ENCODE measurements at places on chromosomes 12 and 14.

- DNase-seq = no peak
Measured at GRCh38 chr12:52191841-52192791, at the start of gene KRT80. KRT80 (minus strand) TSS chr12:52192014; CDS start chr12:52191902, 112 bp downstream.

GRCh38 chr12:1799051-1799881 lies 21.1 kb upstream of the LRTM2 start:
- DNase-seq = no peak

- no peak for DNase-seq
Measured at GRCh38 chr14:68113343-68113930, 293.9 kb downstream of the RAD51B start.

DNA sequence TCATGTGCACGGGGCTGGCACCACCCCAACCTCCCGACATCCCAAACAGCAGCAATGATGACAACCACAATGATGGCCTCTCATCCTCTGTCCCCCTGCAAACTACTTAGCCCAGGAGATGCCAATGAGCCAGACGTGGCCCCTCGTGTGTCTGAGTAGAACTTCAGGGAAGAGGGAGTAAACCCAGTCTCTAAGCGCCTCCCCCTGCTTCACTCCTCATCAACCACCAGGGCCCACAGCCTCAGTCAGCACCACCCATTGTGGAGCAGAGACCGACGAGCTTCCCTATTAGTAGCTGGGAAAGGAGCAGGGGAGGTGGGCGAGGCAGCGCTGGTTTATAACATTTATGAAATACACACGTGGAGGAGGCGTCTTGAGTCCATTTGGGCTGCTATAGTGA lies 182.7 kb upstream of the SFSWAP start:
- DNase-seq = no peak

DNA sequence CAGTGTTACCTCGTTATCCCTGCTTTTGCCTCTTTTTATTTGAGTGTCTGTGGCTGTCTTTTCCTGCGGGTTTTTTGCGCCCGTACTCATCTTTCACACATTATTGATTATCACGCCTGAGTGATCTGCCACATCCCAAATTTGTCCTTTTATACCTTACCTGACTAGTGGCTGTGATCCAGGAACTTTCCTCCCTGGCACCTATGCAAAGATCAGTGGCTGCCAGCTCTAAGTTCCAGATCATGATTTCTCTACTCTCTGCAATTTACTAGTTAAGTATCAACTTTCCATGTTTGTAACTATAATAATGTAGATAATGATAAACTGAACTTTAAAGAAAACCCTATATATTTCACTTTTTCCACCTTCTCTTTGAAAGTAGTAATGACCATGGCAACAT lies 36.9 kb downstream of the PLEKHA5 start:
- no peak for DNase-seq

GRCh38 chr12:52805000-52805399 lies 8.9 kb downstream of the KRT4 start:
- no peak for DNase-seq

- DNase-seq = no peak
Measured at GRCh38 chr14:72731252-72732020, 162.5 kb downstream of the DPF3 start.

DNA sequence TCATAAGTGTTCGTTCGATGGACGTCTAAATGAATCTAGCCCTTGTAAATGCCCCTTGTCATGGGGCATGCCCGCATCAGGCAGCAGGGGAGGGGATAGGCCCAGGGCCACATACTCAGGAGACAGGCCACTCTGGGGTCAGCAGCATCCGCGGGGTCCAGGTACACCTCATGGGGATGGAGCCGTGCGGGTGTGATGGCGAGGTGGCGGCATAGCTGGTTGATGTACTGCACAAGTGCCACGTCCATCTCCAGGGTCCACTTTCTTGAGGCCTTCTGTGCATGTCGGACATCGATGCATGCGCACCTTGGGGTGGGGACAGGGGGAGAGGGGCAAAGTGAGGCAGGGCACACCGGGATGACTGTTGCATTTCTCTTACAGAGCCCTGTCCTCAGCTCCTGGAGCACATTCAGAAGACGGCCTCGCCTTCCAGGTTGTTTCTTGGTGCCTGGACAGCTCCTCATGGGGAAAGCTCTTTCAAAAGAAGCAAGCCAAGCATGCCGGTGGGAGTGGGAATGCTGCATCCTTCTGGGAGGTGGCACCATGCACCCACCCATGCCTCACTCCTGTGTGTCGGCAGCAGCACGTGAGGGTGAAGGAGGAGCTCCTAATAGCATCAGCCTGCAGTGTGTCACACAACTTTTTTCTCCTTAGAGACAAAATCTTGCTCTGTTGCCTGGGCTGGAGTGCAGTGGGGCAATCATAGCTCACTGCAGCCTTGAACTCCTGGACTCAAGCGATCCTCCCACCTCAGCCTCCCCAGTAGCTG lies 47.4 kb downstream of the TRAFD1 start:
- DNase-seq = no peak

- no peak for DNase-seq
Measured at GRCh38 chr14:104421892-104422828, 157.4 kb upstream of the C14orf180 start.

- no peak for DNase-seq
Measured at GRCh38 chr14:34912182-34912581, 37.0 kb upstream of the BAZ1A start.

DNA sequence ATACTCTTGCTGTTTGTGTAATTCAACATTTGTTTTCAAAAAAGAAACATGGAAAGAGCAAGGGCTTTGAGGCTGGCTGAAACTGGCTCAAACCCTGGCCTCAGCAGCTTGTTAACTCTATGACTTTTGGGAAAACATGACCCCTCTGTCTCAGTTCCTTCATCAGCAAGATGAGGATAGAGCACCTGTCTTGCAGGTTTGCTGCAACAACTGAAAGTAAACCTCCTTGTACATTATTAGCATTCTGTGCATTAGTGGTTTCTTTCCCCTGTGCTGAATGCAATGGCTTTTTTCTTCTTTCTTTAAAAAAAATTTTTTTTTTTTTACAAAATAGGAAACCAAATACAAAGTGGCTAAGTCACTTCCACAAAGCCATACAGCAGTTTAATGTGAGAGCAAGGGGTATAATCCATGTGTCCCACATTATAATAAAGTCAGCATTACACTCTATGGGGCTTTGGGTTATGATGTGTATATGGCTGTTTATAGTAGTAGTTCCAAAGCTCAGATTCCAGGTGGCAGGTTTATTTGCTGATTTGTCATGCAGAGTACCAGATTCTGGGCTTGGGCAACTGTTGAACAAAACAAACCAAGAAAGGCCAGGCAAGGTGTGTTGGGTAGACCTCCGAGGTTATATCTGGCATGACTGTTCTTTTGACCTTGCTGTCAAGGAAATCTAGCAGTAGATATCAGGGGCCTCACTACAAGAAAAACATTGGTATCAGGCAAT lies 194.5 kb upstream of the CNOT2 start:
- no peak for DNase-seq

DNA sequence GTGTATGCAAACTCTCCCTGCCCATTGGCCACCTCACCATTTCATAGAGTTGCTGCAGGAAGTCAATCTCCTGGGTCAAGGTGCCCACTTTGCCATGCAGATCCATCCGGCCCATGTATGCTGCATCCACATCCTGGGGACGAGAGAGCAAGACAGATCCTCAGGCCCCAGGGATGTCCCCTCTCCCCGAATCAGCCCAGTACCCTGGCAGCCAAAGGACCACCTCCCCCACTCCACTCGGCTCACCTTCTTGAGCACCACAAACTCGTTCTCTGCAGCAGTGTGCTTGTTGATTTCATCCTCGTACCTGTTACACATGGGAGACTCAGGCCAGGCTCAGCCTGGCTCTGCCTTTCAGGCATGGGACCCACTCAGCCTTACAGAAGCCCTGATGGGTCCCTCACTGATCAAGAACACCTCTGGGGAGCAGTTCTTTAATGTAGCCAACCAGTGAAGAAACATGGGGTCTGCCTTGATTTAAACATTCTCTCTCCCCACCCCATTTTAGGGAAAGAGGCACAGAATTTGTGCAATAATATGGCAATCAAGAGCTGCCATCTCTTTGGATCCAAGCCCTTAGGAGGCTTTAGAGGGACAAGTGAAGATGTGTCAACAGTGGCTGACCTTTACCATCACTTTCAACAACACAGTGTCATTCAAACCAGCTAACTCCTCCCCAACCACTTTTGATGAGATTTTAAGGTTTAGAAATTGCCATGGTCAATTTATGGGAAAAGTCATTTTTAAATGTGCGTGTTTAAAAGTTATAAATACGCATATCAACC lies 3.9 kb downstream of the KRT79 start:
- DNase-seq = no peak

- no peak for DNase-seq
Measured at GRCh38 chr14:90576581-90576980, 179.8 kb downstream of the CALM1 start.

Measured in activated CD4-positive, alpha-beta T cell treated with anti-CD3 and anti-CD28 coated beads, Interleukin-2, amount 10 ng/mL, durations not matched to agents 24 days and 14 days (primary cell).